ENCODE measurements at places on chromosomes 13 and 19. TPM values are rescaled to one million over a fixed set of nuclear protein-coding genes. Genes with fewer than 3 reads are reported as not detected.

DNA sequence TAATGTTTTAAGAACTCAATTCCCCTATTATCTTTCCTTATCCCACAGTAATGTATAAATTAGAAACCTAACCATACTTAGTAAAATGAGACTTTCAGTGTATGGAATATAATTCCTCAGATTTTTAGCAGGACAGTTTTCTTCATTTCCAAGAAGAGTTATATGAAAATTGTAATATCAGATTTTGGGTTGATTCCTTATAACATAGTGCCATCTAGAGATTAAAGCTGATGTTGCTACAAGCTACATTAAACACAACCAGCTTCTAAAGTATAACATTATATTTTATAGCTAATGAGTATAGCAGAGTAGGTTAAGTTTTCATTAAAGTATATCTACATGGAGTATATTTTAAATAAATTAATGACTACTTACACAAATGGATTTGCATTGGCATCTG lies 99.7 kb upstream of the MIR17HG start:
- no peaks in the 10 kb centered on the region for H3K36me3 ChIP-seq
- H3K27ac ChIP-seq = no peak overlapping the region
- H3K4me3 ChIP-seq = no peak overlapping the region
- H3K4me1 ChIP-seq = no peaks in the 10 kb centered on the region

DNA sequence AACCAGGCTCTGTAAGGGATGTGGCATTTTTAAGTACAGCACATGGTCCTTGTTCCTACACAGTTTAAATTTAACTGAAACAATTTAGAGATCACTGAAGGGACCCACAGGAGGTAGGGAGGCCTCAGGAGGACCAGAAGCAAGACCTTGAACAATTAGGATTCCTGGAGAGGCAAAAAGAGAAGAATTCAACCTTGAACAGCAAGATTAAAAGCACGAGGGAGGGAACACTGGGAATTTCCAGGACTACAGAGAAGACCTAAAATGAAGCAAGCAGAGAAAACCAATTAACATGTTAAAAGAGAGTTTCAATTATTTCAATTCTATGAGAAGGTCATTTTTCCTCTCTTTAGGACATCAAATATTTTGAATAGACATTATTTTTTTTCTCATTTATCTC lies 160.3 kb downstream of the KCTD12 start:
- no peak overlapping the region for H3K27ac ChIP-seq
- H3K4me1 ChIP-seq = peaks cover 26% of the 10 kb centered on the region
- DNase-seq = no peak
- H3K27me3 ChIP-seq = no peaks in the 10 kb centered on the region
- no peak overlapping the region for H3K4me3 ChIP-seq

DNA sequence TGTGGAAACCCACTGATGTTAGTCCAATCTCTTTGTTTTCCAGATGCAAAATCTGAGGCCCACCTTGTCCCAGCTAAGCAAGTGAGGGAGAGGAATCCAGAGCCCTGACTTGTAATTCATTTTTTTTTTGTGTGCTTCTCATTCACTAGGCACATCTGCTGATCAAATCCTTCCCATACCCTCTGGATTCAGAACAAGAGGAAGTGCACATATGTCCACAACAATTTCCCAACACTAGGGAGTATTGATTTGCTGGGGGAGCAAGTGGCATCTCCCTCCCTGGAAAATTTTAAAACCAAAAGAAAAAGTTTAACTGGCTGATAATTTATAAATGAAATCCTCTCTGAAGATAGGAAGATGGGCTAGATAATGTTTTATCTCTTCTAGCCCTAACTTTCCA lies 94.6 kb upstream of the RFC3 start:
- H3K27me3 ChIP-seq = no peaks in the 10 kb centered on the region
- no peak overlapping the region for H3K4me3 ChIP-seq
- no peaks in the 10 kb centered on the region for H3K36me3 ChIP-seq
- H3K4me1 ChIP-seq = peaks cover 53% of the 10 kb centered on the region
- peak overlapping the region; percentile 58 for H3K27ac ChIP-seq

DNA sequence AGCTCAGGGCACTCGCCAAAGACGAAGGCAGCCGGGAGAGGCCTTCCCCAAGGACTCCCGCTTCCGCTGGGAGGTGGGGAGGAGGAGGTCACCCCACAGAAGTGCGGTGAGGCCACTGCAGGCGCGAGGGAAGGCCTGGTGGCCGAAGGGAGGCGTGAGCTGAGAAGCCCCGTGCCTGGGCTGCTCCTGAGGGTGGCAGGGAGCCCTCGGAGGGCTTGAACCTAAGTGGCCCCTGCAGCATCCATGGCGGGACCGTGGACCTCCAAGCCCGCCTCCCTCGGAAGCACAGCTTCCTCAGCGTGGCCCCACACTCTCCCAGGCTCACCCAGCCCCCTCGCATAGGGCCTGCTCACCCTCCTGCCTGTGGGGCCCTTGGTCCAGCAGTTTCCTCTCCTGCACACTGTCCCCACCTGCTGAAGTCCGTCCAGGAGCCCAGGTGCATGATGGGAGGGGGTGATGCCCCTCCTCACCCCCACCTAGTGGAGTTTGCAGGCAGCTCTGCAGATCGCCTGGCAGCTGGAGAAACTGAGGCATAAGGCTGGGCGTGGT lies 25.9 kb downstream of the EFNA2 start:
- peaks cover 9% of the 10 kb centered on the region for H3K4me1 ChIP-seq
- no peaks in the 10 kb centered on the region for H3K36me3 ChIP-seq
- H3K27me3 ChIP-seq = peaks cover 74% of the 10 kb centered on the region
- H3K4me3 ChIP-seq = no peak overlapping the region
- DNase-seq = no peak

- H3K27me3 ChIP-seq = peaks cover 98% of the 10 kb centered on the region
- no peak for DNase-seq
- H3K27ac ChIP-seq = no peak overlapping the region
- H3K36me3 ChIP-seq = no peaks in the 10 kb centered on the region
- H3K4me3 ChIP-seq = no peak overlapping the region
Measured at GRCh38 chr13:99983499-99984401, 2.2 kb downstream of the ZIC2 start.

DNA sequence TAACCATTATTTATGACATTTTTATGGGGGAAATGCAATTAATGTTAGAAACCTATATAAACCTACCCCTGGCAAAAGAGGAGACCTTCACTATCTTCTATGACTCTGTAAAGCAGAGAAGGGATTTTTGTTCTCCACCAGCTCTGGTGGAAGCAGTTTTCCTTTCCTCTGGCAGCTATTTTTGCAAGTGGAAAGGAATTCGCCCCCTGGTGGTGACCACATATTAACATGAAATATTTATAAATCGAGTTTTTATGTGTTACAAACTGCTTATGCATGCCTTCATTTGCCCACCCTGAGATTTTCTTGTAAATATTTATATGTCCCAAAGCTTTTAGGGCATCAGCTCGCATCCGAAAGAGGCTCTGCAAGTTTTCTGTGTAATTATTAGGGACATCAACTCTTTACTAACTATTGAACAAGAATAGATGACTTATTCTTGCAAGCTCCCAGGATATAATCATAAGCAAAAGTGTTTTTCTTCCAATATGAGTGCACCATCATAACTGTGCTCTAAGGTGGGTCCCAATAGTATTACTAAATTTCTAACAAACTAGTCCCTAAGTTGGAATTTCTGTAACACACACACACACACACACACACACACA lies 62.4 kb downstream of the SERTM1 start:
- no peak overlapping the region for H3K27ac ChIP-seq
- no peaks in the 10 kb centered on the region for H3K4me1 ChIP-seq
- no peaks in the 10 kb centered on the region for H3K36me3 ChIP-seq
- H3K4me3 ChIP-seq = no peak overlapping the region
- DNase-seq = no peak

DNA sequence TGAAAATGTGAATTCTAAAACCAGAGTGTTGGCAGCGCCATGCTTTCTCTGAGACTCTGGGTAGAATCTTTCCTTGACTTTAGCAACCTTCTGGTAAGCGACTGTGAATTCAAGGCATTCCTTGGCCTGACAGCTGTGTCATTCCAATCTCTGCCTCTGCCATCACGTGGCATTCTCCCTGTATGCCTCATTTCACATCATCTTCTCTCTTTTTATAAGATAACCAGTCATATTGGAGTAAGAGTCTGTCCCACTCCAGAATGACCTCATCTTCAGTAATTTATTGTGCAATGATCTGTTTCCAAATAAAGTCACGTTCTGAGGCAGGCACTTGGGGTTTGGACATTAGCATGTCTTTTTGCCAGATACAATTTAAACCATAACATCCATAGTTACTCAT lies 103.4 kb upstream of the POSTN start:
- H3K27ac ChIP-seq = peak overlapping the region; percentile 64
- no peaks in the 10 kb centered on the region for H3K4me1 ChIP-seq
- no peak for DNase-seq
- H3K36me3 ChIP-seq = no peaks in the 10 kb centered on the region
- no peaks in the 10 kb centered on the region for H3K27me3 ChIP-seq

DNA sequence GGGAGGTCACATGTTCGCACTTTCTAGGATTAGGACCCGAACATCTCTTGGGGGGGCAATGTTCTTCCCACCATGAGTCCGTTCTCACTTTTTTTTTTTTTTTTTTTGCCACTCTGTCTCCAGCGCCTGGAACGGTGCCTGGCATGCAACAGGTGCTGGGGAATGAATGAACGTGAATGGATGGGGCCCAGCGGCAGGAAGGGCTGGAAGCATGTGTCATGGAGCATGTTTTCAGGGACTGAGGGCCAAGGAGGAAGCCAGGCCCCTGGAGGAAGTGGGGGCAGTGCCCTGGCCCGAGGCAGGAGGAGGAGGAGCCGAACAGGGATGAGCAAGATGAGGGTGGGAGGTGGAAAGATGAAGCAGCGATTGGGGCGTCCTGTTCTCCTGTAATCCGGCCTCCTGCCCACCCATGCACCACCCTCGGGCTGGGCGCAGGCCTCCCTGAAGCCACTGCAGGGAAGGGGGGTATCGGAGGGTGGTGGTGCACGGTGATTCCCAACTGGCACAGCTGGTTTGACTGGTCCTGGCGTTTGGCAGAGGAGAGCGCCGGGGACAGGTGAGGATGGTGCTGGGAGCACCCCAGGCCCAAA lies 8.8 kb upstream of the SULT2B1 start:
- H3K27me3 ChIP-seq = no peaks in the 10 kb centered on the region
- H3K36me3 ChIP-seq = no peaks in the 10 kb centered on the region
- H3K4me1 ChIP-seq = peaks cover 6% of the 10 kb centered on the region
- DNase-seq = peak; percentile 62

- no peak overlapping the region for H3K27ac ChIP-seq
- no peaks in the 10 kb centered on the region for H3K27me3 ChIP-seq
- no peak for DNase-seq
- H3K4me1 ChIP-seq = no peaks in the 10 kb centered on the region
- H3K36me3 ChIP-seq = no peaks in the 10 kb centered on the region
- no peak overlapping the region for H3K4me3 ChIP-seq
Measured at GRCh38 chr13:93147298-93147645, 79.3 kb upstream of the GPC6 start.

DNA sequence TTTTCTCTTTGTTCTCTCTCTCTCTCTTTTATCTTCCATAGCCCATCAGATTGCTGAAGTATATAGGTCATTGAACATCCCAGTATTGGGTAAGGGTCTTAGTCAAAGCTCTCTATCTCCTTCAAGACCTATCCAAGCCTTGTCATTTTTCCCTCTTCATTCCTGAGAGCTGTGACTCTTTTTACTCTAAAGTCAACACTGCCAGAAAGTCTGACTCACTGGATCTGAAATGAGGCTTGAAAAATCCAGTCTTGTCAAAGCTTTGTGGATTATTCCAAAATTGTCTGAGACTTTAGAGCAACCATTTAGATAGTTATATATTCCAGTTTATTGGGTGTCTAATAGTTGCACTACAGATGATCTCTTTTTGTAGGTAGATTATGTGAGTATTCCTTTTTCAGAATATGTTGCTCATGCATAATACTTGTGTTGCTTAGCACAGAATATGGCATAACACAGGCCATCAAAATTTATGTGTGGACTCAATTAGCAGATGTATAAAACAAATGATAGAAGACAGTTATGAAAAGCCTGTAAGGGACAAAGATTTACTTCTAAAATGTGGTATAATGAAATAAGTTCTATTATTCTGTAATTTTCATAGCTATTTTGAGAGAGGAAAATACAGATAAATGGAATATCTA lies 389.3 kb upstream of the PCDH9 start:
- no peaks in the 10 kb centered on the region for H3K27me3 ChIP-seq
- no peak for DNase-seq
- H3K4me1 ChIP-seq = no peaks in the 10 kb centered on the region
- no peak overlapping the region for H3K4me3 ChIP-seq
- no peaks in the 10 kb centered on the region for H3K36me3 ChIP-seq
- H3K27ac ChIP-seq = no peak overlapping the region

DNA sequence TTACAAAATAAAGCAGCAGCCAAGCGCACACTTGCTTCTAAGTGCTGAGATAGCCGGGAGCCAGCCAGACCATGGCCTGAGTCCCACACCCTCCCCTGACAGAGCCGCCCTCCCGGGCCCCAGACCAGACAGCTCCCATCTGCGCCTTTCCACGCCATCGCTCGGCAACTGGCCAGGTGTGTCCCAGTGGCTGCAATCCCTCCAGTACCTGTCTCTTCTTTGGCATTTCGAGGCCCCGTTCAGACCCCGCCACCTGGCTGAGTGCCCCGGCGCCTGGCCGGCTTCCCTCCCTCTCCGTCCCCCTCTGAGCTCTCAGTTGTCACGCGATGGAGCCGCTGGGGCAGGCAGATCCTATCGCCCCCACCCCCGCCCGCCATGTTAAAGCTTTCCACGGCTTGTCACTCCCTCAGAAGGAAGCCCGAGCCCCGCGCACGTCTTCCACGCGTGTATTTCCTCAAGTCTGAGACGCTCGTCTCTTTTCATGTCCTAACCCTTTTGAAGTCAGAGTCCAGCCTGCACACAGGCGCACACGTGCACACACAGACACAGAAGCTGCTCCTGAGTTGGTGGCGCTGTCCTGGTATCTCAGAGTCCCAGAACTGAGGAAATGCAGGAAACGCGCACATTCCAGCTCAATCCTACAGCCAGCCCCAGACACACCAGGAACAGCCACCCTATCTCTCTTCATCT lies 7.9 kb downstream of the MLLT1 start:
- peak overlapping the region; percentile 89 for H3K27ac ChIP-seq
- no peaks in the 10 kb centered on the region for H3K27me3 ChIP-seq
- peaks cover 33% of the 10 kb centered on the region for H3K36me3 ChIP-seq
- peak overlapping the region; percentile 46 for H3K4me3 ChIP-seq

DNA sequence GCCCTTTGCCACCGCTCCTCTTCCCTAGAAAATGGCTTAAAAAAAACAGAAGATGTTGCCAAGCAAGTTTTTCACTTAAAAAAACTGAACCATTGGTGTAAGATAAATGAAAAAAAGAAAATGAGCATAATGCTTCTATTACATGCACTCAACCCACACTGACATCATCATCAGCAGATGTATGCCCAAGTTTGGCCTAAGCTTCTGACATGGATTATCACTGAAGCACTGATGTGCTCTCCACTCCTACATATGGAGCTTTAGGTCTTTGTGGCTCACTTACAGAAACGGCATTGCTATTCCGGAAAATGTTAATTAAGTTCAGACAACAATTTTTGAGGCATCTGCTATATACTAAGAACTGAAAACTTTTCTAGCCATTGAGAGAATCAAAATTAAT lies 8.0 kb downstream of the RXFP2 start:
- no peak overlapping the region for H3K27ac ChIP-seq
- no peak for DNase-seq
- H3K4me1 ChIP-seq = peaks cover 2% of the 10 kb centered on the region
- no peaks in the 10 kb centered on the region for H3K36me3 ChIP-seq
- no peaks in the 10 kb centered on the region for H3K27me3 ChIP-seq

- H3K27ac ChIP-seq = no peak overlapping the region
- no peaks in the 10 kb centered on the region for H3K4me1 ChIP-seq
- no peak overlapping the region for H3K4me3 ChIP-seq
- no peaks in the 10 kb centered on the region for H3K36me3 ChIP-seq
- H3K27me3 ChIP-seq = no peaks in the 10 kb centered on the region
- no peak for DNase-seq
Measured at GRCh38 chr13:109212650-109213049, 573.7 kb downstream of the IRS2 start.

MEDAG gene
- 7.2 TPM for total RNA-seq

KATNAL1 gene
- 18.4 TPM for total RNA-seq

KIR2DL1 gene
- total RNA-seq = 0.83 TPM

LINGO3 gene
- total RNA-seq = not detected

ZNF507 gene
- 19.3 TPM for total RNA-seq

GNG8 gene
- total RNA-seq = not detected

CRTC1 gene
- 16.2 TPM for total RNA-seq
